ENCODE measurements at places on chromosomes 5 and 9.

DNA sequence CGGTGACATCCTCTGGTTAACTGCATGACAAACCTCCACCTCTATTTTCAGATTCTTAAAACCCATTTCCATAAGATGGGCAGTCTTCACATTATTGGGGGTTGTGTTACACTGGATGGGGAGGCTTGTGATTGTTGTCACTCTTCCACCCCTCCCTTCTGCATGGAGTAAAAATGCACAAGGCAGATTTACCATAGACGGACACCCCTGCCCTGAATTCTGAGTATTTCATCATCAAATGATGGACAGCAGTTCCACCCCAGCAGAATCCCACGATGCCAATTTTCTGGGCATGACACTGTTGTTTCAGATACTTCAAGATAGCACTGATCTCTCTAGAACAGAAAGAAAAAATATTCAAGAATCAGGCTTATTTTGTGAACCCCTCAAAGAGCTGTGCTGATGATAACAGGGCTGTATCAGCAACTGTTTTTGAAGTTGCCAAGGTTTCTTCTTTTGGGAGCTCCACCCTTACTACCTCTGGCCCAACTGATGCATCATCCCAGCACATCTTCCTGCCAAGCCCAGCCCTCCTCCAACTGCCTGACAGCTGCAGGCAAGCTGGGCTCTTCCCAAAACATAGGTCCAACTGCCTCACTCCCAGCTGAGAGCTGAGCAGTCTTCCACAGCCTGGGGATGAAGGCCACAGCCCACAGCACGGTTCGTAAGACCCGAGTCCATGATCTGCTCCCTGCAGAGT lies 21.4 kb downstream of the CMBL start:
- peak; percentile 93 for DNase-seq

DNA sequence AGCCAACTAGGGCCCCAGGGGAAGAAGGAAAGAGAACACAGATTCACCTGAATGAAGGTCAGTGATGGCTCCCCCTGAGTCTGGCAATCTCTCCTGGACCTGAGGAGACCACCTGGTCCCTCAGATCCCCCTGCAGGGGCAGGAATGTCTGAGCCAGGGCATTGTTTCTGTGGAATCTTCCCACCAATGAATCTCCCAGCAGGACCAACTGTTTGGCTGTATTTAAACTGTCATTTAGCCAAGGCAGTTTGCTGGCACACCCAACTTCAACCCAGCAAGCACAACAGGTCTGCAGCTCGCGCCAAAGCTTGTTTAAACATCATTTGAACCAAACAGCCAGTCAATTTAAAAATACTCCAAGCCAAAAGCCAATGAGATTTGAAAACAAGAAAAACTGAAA lies 92.6 kb downstream of the SH3TC2 start:
- DNase-seq, result peak; percentile 93

GRCh38 chr5:153135411-153135810 lies 355.1 kb upstream of the GRIA1 start:
- DNase-seq, result no peak

DNA sequence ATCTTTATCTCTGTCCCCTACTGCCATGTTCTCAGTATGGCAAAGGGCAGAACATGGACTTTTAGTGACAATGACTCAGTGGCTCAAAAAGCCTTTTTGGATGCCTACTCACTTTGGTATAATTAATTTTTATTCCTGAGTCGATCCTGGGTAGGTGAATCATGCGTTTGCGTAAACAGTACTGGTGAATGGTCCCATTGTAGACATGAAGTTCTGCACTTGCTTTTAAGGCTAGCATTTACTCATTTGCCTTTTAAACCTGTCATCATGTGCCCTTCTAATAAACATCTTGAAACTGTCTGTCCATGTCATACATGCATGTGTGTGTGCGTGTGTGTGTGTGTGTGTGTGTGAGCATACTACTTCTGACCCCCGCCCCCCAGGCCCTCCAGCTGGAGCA lies 223.0 kb downstream of the AUH start:
- DNase-seq, result peak; percentile 26

DNA sequence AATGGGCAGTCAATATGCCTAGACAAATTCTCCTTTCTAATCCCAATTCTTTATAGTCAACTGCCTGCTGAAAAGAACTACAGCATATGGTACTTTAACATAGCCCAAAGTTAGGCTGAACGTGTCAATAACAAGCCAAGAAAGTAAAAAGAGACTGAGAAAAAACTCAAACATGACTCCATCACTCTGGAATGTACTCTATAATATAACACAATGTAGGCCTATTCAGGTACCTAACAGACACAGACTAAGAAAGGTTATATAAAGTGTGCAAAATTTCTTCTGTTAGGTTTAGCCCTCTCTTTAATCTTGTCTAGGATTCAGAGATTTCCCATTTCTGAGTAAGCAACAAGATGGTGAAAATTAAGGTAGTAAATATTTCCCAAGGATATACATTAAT lies 209.7 kb upstream of the PRR16 start:
- DNase-seq, result no peak

- peak; percentile 21 for DNase-seq
These were observed 42.9 kb downstream of the LURAP1L start for GRCh38 chr9:12817702-12818101.

DNA sequence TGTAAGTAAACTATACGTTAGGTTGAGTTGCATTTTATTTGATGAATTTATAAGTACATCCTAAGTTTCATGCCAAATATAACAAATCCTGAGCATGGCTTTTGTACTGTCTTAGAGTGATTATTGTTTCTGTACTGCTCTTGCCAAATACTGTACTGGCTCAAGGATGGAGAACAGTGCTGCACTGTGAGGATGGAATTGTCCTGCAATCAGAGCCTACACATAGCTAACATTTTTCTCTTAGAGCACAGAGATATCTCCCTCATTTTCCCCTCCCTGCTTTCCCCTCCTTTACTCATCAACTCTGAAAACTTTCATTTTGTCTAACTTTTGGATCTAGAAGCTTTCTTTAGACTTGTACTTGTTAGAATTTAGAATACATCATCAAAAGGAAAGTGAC lies 28.3 kb downstream of the LRRC70 start:
- DNase-seq, result no peak
